ENCODE measurements at places on chromosomes 7 and 10.

DNA sequence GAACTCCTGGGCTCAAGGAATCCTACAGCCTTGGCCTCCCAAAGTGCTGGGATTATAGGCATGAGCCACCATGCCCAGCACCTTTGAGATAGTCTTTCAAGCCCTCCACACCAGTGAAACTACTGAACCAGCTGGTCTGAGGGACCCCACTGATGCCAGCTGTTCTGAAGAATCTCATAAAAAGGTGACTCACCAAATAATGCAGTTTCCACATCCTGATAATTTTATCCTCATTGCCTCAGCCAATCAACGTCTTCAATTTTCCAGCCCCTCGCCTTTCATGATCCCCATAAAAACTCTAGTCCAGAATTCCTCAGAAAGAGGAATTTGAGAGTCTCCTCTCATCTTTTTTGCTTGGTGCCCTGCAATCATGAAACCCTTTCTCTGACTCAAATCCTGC lies 1691.6 kb upstream of the LRRTM3 start:
- DNase-seq: peak; percentile 93

- DNase-seq: no peak
Measured at GRCh38 chr10:117216028-117216427, 18.7 kb downstream of the KCNK18 start.

DNA sequence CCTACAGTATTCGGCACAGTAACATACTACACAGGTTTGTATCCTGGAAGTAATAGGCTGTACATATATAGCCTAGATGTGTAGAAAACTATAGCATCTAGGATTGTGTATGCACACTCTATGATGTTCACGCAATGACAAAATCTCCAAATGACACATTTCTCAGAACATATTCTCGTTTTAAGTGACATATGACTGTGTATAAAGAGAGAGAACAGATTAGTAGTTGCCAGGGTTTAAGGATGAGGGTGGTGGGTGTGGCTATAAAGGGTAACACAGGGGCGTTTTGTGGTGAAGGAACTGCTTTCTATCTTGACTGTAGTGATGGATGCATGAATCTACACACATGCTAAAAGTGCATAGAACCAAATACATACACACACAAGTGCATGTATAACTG lies 101.2 kb downstream of the ARL4A start:
- DNase-seq: no peak

DNA sequence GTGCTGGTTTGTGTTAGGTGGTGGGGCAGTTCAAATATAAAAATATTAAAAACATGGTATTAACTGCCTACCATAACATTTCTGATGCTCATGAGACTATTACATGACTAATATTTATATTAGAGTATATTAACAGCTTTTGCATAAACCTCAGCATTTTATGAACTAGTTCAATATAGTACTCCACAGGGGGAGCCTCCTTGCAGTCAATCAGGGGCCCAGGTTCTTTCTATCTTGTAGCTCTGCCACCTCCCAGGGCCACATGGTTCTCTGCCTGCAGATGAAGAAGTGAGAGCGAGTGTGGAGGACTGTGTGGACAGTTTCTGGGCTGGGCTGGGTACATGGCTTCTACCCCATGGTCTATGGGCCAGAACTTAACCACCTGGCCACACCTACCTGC lies 159.5 kb downstream of the RPS24 start:
- DNase-seq: no peak

- DNase-seq: peak; percentile 16
Measured at GRCh38 chr10:114258274-114258840, 19.3 kb downstream of the VWA2 start.

- no peak for DNase-seq
Measured at GRCh38 chr7:102425639-102426267, 7.6 kb upstream of the ORAI2 start.

DNA sequence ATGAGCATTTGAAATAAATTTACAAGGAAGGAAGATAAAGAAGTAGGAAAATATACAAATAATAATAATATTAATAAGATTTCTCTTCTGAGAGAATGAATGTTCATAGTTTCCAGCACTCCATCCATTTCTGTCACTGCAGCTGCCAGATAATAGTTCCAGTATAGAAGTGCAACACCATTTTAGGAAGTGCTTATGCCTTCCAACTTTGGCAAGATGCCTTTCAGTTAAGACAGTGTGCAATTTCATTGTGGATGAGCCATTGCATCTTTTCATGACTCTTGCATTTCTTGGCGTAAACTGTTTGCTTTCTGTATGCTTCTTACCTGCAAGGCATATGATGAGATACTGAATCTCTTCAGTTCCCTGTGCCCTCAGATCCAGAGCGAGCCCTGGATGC lies 185.0 kb downstream of the PDE1C start:
- no peak for DNase-seq

DNA sequence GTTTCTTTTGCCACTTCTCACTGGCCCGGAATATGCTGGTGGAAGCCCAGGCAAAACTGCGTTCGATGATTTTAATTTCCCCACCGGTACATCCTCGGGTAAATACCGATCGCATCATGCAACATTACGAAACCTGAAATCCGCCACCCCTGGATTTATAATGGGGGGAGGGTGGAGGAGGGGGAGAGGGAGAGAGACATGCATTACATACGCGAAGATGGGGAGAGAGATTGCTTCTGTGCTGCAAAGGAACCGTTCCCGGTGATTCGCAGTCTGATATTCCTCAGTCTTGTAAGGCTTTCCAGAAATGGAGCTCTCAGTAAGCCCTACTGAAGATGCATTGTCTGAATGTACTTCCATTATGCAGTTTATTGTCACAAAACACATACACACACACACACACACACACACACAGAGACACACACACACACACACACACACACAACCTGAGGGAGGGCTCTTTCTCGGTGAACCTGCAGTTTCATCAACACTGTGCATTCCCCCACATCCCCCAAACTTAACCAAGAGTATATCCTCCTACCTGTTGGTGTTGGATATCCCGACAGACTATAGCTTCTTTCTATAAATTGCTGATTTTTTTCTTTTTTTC lies 741 bp downstream of the GPR85 start:
- DNase-seq: peak; percentile 2

DNA sequence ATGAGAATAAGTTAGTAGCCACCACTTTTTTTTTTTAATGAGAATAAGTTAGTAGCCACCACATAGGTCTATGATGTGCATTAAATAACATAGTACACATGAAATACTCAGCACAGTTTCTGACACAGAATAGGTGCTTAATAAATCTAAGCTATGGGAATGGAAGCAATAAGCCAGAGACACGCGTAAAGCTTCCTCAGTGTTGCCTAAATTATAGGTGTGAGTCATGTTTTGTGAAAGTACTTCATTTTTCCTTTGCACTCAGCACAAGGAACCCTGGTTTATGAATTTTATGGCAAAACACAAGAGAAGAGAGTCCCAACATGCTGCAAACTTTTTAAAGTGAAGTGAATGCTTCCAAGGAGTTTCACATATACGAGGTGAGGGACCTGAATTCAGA lies 267.4 kb downstream of the RNLS start:
- DNase-seq: no peak

DNA sequence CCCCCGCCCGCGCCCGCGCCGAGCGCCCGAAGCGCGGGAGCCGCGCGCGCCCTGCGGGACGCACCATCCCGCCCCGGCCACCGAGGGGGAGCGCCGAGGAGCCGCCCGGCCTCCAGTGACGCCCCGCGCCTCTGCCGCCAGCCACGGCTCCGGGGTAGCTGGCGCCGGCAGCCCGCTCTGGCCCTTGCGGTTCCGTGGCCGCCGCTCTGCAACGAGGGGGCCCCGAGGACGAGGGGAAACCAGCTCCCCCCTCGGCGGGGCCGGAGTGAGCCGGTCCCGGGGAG lies at the start of gene PAXIP1:
PAXIP1 (minus strand) TSS at position 33 of the 284 bp plus-strand sequence. CDS start 195 bp downstream, outside the sequence.
- DNase-seq: peak; percentile 8

GRCh38 chr10:110399965-110400933 lies 95.5 kb upstream of the SMNDC1 start:
- no peak for DNase-seq

GRCh38 chr7:50552921-50553320 lies 12.3 kb downstream of the DDC start:
- DNase-seq: peak; percentile 21

DNA sequence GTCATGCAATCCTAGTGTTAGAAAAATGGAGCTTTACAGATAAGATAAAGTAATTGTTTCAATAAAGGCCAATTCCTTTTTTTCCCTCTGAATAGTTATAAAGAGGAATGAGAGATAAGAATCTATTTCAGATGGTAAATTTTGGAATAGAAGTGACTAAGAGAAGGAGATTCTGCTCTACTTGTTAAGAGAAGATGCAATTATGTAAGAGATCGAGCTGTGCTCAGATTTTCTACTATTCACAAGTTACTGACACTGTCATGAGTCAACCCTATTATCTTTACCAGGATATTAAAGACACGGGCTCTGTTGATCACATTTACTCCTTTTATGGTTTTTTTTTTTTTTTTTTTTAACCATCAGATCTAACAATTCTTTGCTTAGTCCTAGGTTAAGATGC lies 511.3 kb downstream of the ARL4A start:
- DNase-seq: peak; percentile 54

DNA sequence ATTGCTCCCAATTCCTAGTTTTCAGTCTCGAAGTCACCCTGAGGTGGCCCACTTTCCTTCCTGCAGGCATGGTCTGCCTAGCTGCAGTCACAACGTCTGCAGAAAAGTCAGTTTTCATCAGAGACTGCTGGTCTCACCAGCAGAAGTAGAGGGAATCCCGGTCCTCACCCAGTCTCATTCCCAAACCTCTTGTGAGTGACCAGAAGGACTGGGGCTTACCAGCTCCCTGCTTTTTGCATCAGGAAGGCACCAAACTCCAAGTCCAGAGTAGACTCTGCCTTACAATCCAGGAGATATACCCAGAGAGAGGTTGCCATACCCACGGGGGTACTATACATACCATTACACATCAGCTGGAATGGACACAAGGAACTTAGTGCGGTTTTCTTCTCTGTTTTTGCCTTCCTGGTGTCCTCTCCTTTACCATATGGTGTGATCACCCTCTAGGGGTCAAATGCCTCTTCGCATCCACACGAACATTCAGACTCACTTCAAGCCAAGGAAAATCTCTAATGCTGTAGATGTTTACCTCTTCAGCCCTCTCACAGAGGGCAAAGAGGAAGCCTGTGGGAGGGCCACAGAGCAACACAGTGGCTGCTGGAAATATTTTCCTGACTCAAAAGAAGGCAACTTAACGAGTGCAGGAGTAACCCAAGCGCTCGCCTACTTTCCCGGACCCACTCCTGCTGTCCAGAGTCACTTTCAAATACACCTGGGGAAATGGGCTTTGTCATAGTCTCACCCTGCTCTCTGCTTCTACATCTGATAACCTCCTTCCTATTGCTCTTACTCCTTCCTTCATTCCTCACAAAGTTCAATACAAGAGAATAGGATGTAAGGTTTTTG lies 220.9 kb downstream of the C7orf25 start:
- DNase-seq: peak; percentile 68

DNA sequence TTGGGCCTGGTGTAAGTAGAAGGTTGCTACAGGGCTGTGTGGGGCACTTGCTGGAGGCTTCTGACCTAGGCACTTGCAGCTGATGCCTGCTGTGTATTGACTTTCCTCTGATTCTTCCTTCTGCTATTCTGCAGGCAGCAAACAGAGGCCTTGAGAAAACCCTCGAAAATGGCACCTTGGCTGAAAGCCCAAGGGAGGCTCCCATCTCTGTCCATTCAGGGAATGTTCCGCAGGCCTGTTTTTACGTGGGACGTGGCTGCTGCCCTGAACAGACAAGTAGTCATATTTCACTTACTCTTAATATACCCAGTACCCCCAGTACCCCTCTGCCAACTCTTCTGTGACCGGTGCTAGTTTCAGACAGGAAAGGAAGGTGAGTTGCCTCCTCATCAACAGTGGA lies 664.7 kb downstream of the INHBA start:
- DNase-seq: no peak

GRCh38 chr10:111247781-111248389 lies 171.1 kb downstream of the ADRA2A start:
- peak; percentile 44 for DNase-seq

GRCh38 chr10:108872854-108873253 lies 1050.5 kb downstream of the XPNPEP1 start:
- DNase-seq: no peak

DNA sequence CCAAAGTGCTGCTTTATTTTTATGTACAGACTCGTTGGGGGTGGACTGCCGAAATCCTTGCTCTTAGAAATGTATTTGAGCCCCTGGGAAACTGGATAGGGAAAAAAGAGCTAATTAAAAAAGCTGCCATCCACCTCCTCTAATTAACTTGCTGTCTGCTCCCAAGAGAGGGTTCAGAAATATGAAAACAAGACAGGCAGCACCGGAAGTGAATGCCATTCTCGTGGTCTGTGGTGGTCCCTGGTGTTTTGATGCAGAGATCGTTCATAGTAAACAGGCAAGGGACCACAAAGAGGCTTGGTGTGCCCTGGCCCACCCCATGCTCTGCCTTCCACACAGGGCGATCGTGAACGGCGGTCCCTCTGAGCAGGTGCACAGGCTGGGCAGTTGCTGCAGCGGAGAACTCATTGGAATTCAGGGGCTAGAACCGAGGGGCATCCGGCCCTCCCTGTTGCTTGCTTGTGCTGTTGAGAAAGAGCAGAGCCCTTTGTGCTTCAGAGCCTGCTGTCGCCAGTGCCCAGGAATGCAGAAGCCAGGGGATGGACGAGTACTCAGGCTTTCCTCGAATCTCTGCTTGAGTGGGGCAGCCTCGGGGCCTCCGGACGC lies 79.1 kb upstream of the BTBD16 start:
- no peak for DNase-seq

GRCh38 chr10:6314620-6315205 lies 112.0 kb downstream of the PFKFB3 start:
- DNase-seq: peak; percentile 45

- no peak for DNase-seq
Measured at GRCh38 chr10:3672220-3672619, 112.8 kb downstream of the KLF6 start.

DNA sequence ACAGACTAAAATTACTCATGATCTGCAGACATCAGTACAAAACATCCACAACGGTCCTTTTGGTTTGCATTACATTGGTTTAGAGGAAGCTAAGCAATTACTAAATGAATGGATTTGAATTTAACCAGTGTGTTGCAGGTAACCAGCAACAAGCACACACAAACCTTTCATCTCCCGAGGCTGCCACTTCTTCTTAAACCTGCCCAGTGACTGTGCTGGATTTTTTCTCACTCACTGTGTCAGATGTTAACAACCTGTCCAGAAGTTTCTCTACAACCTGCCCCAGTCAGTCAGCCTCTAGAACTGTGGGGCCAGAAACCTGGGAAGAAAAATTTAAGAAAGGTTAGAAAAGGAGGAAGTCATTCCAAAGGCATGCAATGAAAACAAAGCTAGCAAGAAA lies 2.4 kb upstream of the MEOX2 start:
- DNase-seq: no peak

- peak; percentile 16 for DNase-seq
Measured at GRCh38 chr7:18064242-18064838, 36.7 kb upstream of the PRPS1L1 start.

- peak; percentile 8 for DNase-seq
Measured at GRCh38 chr10:114519306-114519669, 115.0 kb upstream of the AFAP1L2 start.

- DNase-seq: no peak
Measured at GRCh38 chr10:127962205-127962604, 55.3 kb downstream of the PTPRE start.

- DNase-seq: no peak
Measured at GRCh38 chr7:39609935-39610263, 13.5 kb upstream of the RALA start.
